ENCODE measurements at places on chromosomes 7 and 10.
A peak's percentile ranks its signal among the peaks of the same experiment; 100 is the strongest.

DNA sequence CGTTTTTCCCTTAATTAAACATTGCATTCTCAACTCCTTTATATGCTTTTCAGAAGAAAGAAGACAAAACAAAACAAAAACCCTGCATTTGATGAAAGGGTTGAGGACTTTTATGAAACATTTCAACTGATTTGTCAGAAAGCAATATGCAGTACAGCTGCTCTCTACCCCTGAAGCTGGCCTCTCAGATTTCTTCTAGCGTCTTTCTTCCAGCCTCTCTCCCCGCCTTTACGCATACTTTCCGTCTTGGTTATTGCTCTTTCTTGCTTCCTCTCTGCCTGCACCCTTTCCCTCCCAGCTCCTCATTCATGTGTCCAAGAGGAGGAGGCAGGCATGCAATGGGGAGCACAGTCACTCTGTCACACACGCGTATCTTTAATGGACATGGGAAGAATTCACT is 91.0 kb upstream of the COL1A2 start:
- no peak for DNase-seq

GRCh38 chr7:37709631-37710509 is 26.3 kb downstream of the GPR141 start:
- DNase-seq, result no peak

GRCh38 chr7:117322741-117323304 is at the start of gene WNT2:
Gene WNT2, minus strand, starts transcription at chr7:117323058. Its CDS starts 69 bp downstream, at chr7:117322989.
- DNase-seq, result no peak

DNA sequence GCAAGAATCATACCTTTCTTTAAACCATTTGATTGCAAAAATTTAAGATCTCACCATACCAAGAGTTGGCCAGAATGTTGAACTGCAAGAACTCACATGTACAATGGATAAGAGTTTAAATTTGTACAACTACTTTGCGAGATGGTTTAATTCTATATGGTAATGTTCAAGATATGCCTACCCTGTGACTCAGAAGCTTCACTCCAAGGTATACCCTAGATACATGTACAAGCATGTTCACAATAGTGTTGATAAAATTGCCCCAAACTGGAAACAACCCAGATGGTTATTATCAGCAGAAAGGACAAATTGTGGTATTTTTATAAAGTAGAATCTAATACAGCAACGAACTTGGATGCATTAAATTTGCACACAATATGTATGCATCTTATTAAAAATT is 25.1 kb upstream of the RAB18 start:
- no peak for DNase-seq

DNA sequence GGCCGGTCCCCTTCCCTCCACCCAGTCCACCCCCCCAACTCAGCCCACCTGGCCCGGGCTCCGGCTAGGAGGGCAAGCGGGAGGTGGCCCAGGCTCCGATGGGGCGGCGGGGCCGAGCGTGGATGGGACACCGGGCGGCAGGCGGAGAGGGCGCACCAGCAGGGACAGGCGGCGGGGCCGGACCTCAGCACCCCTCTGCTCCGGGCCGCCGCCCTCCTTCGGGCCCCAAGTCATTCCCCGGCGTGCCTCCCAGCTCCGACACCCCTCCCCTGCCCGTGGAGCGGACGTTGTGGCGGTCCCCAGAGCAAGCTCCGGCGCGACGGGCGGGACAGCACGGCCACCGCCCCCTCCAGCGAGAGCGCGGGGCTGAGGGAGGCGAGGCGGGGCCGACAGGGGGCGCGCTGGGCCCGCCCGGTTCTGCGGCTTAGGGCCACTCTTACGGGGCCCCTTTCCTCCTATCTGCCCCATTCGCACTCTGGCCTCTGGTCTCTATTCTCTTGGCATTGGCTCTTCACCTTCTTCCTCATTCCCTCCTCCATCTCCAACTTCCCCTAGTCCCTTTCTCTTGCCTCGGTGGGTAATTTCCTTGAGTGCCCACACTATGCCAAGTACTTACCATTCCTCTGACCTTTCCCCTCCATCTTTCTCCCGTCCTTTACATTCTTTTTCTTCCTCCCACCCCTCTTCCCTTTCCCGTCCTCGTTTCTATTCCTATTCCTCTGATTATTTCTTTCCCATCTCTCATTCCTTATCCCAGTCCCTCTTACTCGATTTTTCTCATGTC is 701 bp upstream of the GBX1 start:
- DNase-seq, result peak; percentile 40

- DNase-seq, result no peak
Observed at GRCh38 chr7:123499211-123499970, 35.0 kb downstream of the IQUB start.

- no peak for DNase-seq
Observed at GRCh38 chr7:127317447-127317961, 64.8 kb upstream of the GRM8 start.

DNA sequence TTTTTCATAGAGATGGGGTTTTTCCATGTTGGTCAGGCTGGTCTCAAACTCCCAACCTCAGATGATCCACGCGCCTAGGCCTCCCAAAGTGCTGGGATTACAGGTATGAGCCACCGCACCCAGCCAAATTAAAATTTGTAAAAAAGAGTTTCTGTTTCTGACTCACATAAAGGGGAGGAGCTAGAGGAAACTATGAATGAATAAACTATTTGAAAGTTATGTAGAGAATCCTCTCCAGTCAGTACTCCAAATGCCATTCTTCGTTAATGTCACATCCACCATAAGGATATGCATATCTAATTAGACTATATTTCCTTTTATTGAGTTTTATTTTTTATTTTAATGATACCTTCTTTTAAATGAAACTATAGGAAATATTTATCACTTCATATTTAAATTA is 52.6 kb downstream of the MBL2 start:
- no peak for DNase-seq

DNA sequence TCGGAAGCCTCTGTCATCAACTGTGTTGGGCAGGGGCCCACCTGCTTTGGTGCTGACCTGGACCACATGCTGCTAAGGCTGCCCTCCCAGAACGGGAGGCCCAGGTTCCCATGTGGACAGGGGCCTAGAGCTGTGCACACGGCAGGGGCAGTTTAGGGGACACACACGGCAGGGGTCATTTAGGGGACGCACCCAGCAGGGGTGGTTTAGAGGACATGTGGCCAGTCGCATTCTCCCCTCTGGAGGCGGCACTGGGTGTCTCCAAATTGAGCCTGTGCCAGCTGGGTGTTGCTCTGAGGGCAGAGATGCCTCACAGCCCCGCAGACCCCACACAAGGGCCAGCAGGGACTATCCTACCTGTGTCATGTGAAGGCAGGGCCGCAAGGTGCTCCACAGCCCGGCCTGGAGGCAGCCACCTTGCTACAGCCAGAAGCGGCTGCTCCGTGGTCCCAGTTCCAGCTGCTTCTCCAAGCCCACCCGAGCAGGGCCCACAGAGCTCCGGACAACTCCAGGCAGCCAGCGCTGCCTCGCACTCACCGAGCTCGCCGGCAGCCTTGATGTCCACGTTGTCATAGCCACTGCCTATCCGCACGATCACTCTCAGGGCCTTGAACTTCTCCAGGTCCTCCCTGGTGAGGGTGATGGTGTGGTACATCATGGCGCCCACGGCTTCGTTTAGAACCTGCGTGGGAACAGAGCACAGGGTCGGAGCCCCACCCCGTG is 60.7 kb downstream of the ZRANB1 start:
- DNase-seq, result no peak

DNA sequence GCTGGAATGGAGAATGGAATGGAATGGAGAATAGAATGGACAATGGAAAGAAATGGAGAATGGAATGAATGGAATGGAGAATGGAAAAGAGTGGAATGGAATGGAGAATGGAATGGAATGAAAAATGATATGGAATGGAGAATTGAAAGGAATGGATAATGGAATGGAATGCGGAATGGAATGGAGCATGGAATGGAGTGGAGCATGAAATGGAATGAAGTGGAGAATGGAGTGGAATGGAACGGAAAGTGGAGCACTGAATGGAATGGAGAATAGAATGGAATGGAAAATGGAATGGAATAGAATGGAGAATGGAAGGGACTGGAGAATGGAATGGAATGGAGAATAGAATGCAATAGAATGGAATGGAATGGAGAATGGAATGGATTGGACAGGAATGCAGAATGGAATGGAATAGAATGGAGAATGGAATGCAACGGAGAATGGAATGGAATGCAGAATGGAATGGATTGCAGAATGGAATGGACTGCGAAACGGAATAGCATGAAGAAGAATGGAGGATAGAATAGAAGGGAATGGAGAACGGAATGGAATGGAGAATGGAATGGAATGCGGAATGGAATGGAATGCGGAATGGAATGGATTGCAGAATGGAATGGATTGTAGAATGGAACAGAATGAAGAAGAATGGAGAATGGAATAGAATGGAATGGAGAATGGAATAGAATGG is 89.4 kb downstream of the NSUN6 start:
- DNase-seq, result no peak

DNA sequence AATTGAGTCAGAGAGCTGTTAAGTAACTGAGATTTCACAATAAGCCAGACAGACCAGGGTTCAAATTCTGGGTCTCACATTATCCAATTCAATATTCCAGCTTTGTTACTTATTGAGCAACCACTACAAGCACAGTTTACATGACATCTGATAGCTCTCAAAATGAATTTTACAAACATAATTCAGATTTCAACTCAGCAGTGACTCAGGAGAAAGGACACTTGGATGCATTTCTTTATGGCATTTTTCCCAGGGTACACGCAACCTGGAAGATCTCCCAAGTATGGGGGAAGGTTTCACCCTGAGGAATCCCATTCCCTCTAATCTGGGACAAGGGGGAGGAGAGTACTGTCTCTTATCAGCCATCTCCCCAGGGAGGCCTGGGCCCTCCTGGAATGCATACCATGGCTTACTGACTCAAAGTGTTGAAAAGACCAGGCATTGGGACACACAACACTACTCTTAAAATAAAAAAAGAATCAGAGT is 102.4 kb downstream of the CFTR start:
- DNase-seq, result no peak

- peak; percentile 31 for DNase-seq
Observed at GRCh38 chr10:110008518-110009339, 945 bp downstream of the ADD3 start.

DNA sequence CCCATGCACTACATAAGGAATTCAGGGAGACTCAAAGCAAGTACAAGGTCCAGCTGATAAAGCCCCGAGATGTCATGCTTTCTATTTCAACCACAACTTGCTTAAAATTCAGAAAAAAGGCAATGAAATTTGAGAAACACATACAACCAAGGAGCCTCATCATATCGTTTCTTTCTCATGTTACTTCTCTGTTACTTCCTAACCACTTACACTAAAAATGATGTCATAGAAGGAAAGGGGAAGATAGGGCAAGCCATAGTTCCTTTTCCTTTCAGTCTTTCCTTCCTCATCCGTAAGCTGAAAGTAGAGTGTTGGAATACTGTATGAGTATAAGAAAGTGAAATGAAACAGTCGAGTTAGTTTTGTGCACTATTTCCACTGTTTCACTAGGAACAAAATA is 27.9 kb upstream of the CDK14 start:
- DNase-seq, result no peak

- no peak for DNase-seq
Observed at GRCh38 chr10:52400562-52400961, 86.5 kb downstream of the DKK1 start.

GRCh38 chr10:59965899-59966650 is 59.7 kb upstream of the CCDC6 start:
- no peak for DNase-seq

DNA sequence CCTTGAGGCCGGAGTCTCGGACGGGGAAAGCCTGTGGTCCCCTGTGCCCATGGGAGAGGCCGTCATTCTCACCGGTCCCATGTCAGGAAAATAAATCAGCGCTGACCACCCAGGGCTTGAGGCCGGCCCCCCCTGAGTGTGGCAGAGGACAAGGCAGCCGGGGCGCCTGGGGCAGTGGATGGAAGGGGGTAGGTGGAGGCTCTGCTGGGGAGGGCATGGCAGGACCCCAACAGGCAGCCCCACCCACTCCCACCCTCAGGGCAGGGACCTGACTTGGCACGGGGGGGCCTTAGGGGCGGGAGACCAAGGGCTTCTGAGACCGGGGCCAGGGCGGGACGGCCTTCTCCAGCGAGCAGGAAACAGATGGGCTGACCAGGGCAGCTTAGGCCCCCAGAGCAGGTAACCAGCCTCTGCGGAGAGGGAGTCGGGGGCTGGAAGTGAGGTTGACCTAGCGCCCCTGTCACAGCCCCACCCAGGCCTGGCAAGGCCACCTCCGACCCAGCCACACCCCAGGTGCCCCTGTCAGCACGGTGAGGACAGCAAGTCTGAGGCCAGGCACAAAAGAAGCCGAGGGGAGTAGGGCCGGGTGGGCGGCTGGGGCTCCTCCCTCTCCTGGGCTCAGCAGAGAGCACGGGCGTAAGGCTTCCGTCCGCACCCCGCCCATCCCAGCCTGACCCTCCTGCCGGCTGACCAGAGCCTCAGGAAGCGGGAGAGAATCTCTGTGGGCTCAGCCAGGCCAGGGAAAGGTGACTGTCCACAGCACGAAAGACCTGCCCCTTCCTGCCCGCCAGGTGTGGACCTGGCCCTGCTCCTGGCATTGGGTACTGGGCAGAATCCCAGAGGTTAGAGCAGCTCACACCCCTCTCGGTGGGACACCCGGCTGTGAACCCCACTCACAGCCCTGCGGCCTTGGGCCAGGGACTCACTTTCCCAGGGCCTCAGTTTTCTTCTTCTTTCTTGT is 87.4 kb downstream of the FOXL3 start:
- no peak for DNase-seq

- DNase-seq, result no peak
Observed at GRCh38 chr7:37365405-37365804, 83.3 kb downstream of the ELMO1 start.

DNA sequence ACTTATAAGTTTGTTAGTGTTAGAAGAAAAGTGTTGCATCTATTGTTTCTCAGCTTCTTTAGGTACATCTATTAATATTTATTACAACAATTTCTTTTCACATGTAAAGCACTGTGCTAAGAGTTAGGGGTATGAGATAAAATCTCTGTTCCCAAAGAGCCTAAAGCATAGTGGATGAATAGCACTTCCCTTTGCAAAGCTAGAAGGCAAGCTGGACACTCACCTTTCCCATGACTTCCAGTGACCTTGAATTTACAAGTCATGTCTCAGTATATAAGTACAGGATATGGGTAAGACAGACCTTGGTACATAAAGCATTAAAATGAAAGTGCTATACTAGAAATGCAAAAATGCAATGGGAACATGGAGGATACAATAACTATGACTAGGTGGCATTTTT is 8.7 kb downstream of the CNNM1 start:
- DNase-seq, result no peak

DNA sequence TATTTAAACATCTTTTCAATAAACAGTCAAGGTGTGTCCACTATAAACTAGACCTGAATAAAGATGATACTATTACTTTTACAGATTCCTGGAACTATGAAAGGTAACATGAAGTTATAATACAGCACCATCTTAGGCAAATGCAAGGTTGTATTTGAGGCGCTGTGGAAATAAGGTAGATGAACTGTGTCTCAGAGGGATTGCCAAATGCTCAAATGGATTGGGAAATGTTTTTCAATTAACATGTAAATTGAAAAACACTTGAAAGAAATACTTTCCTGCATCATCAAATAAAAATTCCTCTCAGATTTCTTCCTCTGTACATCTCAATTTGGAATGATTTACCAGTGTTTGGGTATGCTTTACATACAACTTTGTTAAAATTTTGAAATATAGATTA is 139.4 kb downstream of the DKK1 start:
- DNase-seq, result no peak

- no peak for DNase-seq
Observed at GRCh38 chr10:60525716-60526585, 136.3 kb upstream of the ANK3 start.

Measured in activated gamma-delta T cell treated with anti-CD3 and anti-CD28 coated beads, Interleukin-2, amount 50 U/mL, for 16 hours (primary cell).